Trophoblast cell (in vitro differentiated cells and primary cell): ENCODE measurements at places on chromosomes 4 and X.

DNA sequence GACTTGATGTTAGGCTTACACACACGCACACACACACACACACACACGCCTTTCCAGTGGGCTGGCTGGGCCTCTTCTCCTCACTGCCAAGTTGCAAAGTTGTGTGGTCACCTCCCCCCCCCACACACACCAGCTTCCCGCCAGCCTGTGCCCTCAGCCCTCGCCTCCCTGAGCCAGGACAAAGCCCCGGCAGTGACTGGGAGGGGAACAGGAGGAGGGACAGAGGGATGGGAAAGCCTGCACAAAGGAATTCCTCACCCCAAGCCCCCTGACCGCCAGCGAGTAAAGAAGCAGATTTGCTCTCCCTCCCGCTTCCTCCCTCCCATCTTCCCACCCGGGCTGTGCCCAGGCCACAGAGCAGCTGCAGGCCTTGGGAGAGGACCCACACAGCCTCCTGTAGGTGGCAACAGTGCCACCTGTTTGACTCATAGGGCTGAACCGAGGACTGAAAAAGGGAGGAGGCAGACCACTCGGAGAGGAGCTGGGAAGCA lies at the start of gene GDPD2:
Gene GDPD2, plus strand, starts transcription at position 464 of the 491 bp plus-strand sequence. CDS start 1,671 bp downstream, outside the sequence.
- DNase-seq: no peak
- H3K36me3 ChIP-seq: peaks cover 8% of the 10 kb centered on the region
- no peak within 1 kb of the TSS for H3K4me3 ChIP-seq

DNA sequence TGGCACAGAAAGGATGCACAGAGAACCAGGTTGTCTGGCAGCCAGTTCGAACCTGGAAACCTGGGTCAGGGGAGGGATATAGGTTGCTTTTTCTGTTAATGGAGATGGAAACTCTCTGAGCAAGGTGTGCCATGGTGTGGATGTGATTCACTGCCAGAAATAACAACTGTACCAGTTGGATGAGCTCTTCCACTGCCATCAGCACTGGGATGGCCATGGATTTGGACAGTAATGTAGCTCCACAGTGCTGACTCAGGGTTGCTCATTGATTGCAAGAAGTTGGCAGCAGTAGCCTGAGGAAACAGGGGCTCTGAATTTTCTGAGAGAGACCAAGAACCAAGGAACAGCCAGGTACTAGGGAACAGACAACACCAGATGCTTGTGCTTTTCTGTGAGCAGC lies 33.8 kb downstream of the PNMA5 start:
- H3K27me3 ChIP-seq: no peaks in the 10 kb centered on the region
- DNase-seq: no peak
- no peak overlapping the region for H3K27ac ChIP-seq
- H3K4me3 ChIP-seq: no peak overlapping the region
- H3K4me1 ChIP-seq: no peaks in the 10 kb centered on the region
- peaks cover 34% of the 10 kb centered on the region for H3K36me3 ChIP-seq

- H3K4me1 ChIP-seq: no peaks in the 10 kb centered on the region
- no peaks in the 10 kb centered on the region for H3K27me3 ChIP-seq
Measured at GRCh38 chr4:80495865-80496264, 160.3 kb downstream of the CFAP299 start.

DNA sequence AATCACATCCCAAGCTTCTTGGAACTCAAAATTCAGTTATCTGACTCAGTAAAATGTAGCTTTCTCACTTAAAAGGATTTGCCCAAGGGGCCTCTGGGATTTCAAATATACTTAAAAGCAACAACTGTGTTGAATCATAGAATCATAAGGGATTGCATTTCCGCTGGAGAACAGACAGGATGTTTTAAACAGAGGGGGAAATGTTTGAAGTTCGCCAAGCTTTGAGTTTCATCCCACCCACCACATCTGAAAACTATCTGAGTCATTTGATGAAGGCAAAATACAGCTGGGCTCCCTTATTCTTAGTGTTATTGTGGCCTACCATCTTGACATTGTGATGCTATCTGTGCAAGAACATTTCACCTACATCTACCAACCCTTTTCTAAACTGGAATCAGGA lies 73.5 kb downstream of the PPP1R2C start:
- no peak overlapping the region for H3K4me3 ChIP-seq
- DNase-seq: no peak

DNA sequence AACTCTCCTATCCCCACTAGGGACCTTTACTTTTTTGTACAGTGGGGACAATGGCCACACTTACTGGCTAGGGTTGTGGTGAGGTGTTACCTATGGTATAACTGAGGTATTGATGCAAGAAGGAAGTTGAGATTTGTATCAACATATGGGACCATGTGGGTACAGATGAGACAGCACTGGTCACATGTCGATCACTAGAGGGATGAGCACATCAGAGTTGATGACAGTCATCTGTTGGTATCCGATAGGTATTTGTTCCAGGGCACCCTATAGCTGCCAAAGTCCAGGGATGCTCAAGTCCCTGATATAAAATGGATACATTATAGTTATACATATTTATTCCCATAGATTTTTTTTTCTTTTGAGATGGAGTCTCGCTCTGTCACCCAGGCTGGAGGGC lies 12.6 kb upstream of the SLC10A3 start:
- no peaks in the 10 kb centered on the region for H3K27me3 ChIP-seq
- H3K4me3 ChIP-seq: no peak overlapping the region
- DNase-seq: no peak

DNA sequence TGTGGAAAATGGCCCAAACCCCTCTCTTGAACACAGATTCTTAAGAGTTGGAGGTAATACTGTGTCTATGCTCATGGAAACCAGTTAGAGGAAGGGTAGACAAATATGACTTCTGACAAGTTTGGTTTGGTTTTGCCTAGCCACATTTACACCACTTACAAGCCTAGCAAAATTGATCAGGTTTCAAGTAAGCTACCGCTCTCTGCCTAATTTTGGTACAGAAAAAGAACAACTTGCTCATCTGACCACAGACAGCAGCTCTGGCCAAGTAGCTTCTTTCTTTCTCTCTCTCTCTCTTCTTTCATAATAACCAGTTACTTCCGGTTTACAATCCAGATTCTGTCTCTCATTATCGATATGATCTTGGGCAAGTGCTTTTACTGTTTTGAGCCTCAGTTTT lies 260.0 kb downstream of the GLUD2 start:
- DNase-seq: no peak
- H3K36me3 ChIP-seq: no peaks in the 10 kb centered on the region
- H3K27me3 ChIP-seq: no peaks in the 10 kb centered on the region
- no peak overlapping the region for H3K4me3 ChIP-seq

- no peak for DNase-seq
- H3K27ac ChIP-seq: no peak overlapping the region
- H3K27me3 ChIP-seq: no peaks in the 10 kb centered on the region
Measured at GRCh38 chrX:20437683-20438082, 171.0 kb upstream of the RPS6KA3 start.

GRCh38 chrX:153438532-153438931 lies 7.3 kb downstream of the TREX2 start:
- no peak overlapping the region for H3K4me3 ChIP-seq
- no peak overlapping the region for H3K27ac ChIP-seq
- no peaks in the 10 kb centered on the region for H3K27me3 ChIP-seq

DNA sequence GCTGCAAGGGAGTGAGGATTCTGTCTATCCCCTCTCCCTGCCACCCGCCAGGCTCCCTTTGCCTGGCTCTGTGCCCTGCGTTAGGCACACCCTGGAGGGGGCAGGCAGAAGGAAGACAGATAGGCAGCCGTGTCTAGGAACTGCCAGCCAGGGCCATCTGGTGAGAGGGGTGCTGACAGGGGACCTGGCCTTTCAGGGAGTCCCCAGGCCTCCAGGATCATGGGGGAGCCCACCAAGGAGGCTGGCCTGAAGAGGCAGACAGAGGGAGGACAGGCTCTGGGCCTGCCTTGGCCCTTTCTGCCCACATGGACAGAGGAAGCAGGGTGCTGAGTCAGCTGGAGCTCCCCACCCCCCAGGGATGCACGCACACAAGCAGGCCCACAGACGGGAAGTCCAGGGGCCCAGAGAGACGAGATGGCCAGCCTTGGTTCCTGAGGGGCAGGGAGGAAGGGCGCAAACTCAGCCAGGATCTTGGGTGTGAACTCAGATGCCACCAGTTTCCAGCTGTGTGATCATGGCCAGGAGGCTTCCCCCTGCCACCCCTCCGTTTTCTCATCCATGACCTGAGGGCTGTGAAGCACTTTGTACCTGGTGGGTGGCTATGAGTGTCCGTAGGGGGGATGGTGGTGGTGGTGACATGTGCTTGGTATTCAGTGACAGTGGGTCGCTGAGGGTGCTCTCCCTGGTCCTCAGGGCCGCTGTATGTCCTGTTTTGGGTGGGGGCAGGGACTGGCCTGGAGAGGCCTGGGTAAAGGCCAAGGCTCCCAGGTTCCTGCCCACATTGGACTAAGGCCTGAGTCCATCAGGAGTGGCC lies 1.8 kb downstream of the SH3BP2 start:
- H3K27me3 ChIP-seq: no peaks in the 10 kb centered on the region
- H3K4me3 ChIP-seq: no peak overlapping the region
- DNase-seq: peak; percentile 35
- H3K36me3 ChIP-seq: no peaks in the 10 kb centered on the region
- H3K4me1 ChIP-seq: peaks cover 30% of the 10 kb centered on the region
- no peak overlapping the region for H3K27ac ChIP-seq

GRCh38 chrX:99901091-99901490 lies 509.0 kb downstream of the PCDH19 start:
- no peaks in the 10 kb centered on the region for H3K36me3 ChIP-seq

GRCh38 chr4:7897811-7898210 lies 41.9 kb downstream of the AFAP1 start:
- peaks cover 11% of the 10 kb centered on the region for H3K4me1 ChIP-seq
- H3K27me3 ChIP-seq: no peaks in the 10 kb centered on the region
- no peak overlapping the region for H3K4me3 ChIP-seq
- H3K36me3 ChIP-seq: peaks cover 2% of the 10 kb centered on the region
- DNase-seq: no peak

- no peaks in the 10 kb centered on the region for H3K36me3 ChIP-seq
- no peak overlapping the region for H3K27ac ChIP-seq
- H3K27me3 ChIP-seq: no peaks in the 10 kb centered on the region
- no peak overlapping the region for H3K4me3 ChIP-seq
Measured at GRCh38 chr4:10716163-10716562, 31.6 kb upstream of the CLNK start.

GRCh38 chr4:155899891-155900290 lies 3.6 kb upstream of the TDO2 start:
- H3K36me3 ChIP-seq: no peaks in the 10 kb centered on the region
- H3K4me1 ChIP-seq: no peaks in the 10 kb centered on the region
- H3K27me3 ChIP-seq: no peaks in the 10 kb centered on the region

- H3K27ac ChIP-seq: no peak overlapping the region
- no peaks in the 10 kb centered on the region for H3K27me3 ChIP-seq
- H3K4me3 ChIP-seq: no peak overlapping the region
- DNase-seq: no peak
- H3K36me3 ChIP-seq: no peaks in the 10 kb centered on the region
Measured at GRCh38 chr4:80876810-80877209, 153.7 kb upstream of the BMP3 start.

DNA sequence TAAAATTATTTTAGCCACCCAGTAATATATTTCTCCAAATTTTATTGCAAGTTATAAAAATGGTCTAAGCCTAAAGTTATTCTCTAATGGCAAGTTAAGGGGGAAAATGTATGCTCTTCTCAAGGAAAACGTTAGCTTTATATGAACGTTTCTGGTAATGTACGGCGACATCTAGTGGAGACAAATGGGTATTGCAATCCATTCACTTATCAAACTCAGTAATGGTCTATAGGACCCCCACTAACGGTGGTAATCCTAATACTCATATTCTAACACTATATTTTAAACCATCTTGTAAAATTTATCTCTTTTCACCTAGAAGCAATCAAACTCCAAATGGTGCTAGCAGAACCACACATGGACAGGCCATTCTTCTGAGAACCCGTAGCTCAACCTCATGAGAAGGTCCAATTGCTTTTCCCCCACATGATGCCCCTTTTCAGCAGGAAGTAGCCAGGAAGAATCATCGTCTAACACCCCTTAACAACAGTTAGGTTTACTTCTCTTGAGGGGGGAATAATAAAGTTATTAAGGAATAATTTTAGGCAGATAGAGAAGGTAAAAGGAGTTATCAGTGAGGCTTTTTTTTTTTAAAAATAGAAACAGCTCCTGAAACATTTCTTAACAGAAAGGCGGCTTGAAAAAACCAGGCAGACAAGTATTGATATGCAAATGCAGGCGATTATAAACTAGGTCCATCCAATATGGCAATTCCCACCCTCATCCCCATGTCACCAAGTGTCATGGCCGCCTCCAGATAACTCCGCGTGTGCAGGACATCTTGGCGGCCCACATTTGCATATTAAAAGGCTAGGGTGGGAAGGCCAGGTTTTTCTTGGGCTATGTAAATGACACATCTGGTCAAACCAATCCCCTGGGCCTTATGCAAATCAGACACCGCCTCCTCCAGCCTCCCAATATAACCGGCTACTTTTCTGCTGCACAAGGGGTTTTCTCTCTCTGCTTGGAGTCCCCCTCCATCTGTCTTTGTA lies 35.0 kb downstream of the NUDT11 start:
- no peaks in the 10 kb centered on the region for H3K4me1 ChIP-seq
- no peak overlapping the region for H3K4me3 ChIP-seq
- H3K36me3 ChIP-seq: no peaks in the 10 kb centered on the region
- DNase-seq: peak; percentile 58
- no peak overlapping the region for H3K27ac ChIP-seq

DNA sequence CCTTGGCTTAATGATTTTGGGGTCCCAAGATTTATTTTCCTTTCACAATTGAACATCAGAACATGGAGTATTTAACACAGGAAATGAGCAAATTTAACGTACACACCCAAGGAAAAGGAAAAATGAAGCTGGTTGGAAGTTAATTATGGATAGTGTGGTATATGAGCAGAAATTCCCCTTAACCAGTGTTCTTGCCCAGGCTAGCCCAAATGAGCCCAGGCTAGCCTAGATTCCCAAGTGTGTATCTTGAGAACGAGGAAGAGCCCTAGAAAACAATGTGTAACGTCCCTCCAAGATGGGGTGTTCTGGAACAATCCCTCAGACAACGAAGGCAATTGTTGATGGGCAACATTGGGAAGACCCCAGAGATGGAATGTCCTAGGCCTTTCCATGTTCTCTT lies 33.7 kb downstream of the XG start:
- H3K27ac ChIP-seq: no peak overlapping the region
- H3K4me3 ChIP-seq: no peak overlapping the region
- H3K36me3 ChIP-seq: no peaks in the 10 kb centered on the region

DNA sequence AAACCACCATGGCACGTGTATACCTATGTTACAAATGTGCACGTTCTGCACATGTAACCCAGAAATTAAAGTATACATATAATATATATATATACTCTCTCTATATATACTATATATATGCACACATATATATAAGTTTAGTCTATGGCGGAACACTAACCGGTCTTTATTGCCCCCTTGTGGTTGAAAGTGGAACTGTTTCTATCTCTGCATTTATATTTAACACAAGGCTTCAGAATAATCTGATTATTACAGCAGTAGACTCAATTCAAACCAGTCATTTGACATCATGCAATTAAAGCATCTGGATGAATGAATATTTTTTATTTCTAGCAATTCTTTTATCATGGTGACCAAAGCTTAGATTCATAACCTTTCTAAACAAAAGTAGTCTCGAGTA lies 14.6 kb downstream of the RAB9B start:
- H3K4me3 ChIP-seq: no peak overlapping the region
- no peaks in the 10 kb centered on the region for H3K4me1 ChIP-seq
